Fibroblast of skin of right quadriceps (primary cell): ENCODE measurements at places on chromosomes 2 and 18.
A peak's percentile ranks its signal among the peaks of the same experiment; 100 is the strongest.

DNA sequence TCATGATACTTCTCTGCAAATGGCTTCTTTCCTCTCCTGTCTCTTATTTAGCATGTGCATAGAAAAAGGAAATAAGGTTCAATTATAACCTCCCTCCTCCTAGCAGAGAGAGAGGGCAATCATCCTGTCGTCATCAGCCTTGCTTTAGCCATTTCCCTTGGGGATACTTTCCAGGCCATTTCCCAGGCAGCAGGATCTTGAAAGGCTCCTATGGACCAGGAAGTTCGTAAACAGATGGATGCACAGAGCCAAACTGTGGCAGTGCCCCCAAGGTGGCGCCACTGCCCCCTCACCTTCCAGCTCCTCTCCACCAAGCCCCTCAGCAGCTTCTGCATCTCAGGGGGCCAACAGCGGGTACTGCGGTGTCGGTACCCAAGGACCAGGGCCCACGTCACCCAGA is 157.4 kb downstream of the DTNA start:
- DNase-seq, result peak; percentile 23

GRCh38 chr2:201807452-201807999 is 1.2 kb downstream of the CDK15 start:
- DNase-seq, result peak; percentile 85

- no peak for DNase-seq
These were observed 128.2 kb downstream of the GALR1 start for GRCh38 chr18:77377813-77378212.

- DNase-seq, result no peak
These were observed 31.0 kb downstream of the NAT8 start for GRCh38 chr2:73611193-73611592.

- DNase-seq, result peak; percentile 4
These were observed 693 bp downstream of the UBE2F start for GRCh38 chr2:237967463-237967951.

DNA sequence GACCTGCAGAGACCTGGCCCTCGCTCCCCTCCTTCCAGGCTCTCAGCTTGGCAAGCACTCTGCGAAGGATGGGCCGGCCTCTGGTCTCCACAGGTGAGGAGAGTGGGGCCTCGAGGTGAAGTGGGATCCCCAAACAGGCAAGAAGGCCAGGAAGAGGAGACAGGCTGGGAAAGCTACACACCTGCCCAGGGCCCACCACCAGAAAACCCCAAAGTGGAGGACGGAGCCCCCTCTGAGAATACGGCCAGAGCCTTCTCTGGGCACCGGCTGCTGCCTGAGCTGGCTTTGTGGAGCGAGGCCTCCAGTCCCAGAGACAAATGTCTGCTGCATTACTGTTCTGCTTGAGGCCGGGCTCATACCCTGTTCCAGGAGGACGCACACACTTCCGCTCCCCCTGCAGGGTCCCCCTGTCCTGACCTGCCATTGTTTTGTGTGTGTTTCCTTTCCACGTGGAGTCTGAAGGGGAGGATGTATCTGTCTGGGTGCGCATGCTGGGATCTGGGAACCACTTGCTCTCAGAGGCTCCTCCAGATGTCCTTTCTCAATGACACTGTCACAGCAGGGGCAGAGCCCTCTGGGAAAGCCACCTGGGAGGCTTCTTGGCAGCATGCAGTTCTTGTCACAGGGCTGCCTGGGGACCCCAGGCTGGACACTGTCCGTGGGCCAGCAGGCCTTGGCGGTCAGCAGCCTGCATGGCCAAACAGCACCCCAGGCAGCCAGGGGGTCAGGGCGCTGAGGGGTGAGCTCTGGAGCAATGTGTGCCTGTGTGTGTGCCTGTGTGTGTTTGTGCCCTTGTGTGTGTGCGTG is 20.8 kb downstream of the KCNF1 start:
- DNase-seq, result no peak

DNA sequence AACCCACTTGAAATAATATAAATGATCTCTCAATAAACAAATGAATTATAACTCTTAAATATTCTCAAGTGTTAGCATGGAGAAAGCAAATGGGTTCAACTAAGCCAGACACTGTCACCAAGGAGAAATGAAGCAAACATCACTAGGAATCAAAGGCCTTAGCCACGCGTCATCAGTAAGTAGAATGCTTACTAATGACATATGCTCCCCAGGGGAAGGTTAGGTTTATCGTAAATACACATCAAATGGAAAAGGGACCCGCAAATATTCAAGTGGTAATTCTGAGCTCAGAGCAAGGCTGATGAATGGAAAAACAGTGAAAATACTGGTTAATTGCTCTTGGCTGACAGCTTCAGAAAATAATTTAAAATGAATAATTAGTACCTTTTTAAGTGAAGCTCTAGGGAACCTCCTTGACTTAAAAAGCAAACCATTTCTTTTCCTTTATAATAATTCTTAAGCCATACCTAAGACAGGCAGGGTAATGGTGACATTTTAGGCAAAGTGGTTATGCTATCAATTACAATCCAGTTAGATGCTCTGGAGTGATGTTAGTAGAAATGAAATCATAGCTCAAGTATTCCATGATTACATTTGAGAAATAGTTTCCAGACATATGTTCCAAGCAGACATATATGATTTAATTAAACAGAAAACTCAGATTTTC is 101.5 kb downstream of the ALPK2 start:
- peak; percentile 67 for DNase-seq

GRCh38 chr2:205730191-205730590 is 47.9 kb downstream of the NRP2 start:
- no peak for DNase-seq

DNA sequence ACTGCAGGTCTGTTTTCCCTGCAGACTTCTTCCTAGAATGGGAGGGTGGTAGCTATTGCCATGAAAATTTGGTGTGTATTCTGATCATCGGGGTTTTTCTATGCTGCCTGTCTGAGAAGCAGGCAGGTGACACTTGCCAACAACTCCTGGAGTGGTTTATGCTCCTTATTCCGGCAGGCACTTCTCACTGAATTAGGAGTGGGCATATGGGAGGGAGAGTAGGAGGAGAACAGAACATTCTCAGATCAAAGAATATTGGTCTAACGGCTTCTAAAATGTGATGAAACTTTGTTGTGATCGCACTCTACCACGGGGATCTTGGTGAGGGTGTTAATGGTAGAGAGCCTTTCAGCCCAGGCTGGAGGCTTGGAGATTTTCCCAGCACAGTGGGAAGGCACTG is 480.8 kb downstream of the PLCL1 start:
- no peak for DNase-seq

DNA sequence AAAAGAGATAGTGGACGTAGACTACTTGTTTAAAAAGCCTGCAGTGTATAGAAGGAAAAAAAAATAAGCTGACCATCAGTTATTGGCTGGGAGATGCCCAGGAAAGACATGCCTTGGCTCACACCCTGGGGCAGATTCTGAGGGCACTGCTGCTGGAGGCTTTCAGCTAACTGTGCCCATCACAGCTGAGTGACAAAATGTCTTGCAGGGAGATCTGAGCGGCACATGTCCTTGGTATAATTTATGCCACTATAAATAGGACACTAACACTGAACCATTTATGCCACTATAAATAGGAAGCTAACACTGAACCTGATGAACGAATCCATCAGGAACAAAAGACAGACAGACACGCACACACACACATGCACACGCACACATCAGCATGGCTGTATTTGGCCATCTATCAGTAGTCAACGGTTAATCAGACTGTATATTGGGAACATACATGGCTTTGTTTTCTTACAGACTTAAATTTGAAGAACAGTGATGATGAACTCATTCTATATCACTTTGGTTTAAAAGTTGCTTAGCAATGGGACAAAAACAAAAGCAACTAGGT is 68.2 kb upstream of the NOSTRIN start:
- DNase-seq, result no peak

DNA sequence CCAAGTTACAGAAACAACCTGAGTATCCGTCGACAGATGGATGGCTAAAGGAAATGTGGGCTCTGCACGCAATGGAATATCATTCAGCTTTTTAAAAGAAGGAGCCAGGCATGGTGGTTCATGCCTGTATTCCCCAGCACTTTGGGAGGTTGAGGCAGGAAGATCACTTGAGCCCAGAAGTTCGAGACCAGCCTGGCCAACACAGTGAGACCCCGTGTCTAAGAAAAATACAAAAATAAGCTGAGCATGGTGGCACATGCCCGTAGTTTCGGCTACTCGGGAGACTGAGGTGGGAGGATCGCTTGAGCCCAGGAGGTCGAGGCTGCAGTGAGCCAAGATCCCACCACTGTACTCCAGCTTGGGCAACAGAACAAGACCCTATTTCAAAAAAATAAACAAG is 34.3 kb downstream of the TCF7L1 start:
- DNase-seq, result no peak

GRCh38 chr2:216583147-216583546 is 50.1 kb upstream of the IGFBP2 start:
- peak; percentile 90 for DNase-seq

- DNase-seq, result peak; percentile 54
These were observed 49.9 kb upstream of the DAPL1 start for GRCh38 chr2:158745067-158745865.

GRCh38 chr2:205115511-205115910 is 566.8 kb upstream of the NRP2 start:
- peak; percentile 7 for DNase-seq

GRCh38 chr2:134178138-134178877 is 75.6 kb upstream of the MGAT5 start:
- peak; percentile 16 for DNase-seq

DNA sequence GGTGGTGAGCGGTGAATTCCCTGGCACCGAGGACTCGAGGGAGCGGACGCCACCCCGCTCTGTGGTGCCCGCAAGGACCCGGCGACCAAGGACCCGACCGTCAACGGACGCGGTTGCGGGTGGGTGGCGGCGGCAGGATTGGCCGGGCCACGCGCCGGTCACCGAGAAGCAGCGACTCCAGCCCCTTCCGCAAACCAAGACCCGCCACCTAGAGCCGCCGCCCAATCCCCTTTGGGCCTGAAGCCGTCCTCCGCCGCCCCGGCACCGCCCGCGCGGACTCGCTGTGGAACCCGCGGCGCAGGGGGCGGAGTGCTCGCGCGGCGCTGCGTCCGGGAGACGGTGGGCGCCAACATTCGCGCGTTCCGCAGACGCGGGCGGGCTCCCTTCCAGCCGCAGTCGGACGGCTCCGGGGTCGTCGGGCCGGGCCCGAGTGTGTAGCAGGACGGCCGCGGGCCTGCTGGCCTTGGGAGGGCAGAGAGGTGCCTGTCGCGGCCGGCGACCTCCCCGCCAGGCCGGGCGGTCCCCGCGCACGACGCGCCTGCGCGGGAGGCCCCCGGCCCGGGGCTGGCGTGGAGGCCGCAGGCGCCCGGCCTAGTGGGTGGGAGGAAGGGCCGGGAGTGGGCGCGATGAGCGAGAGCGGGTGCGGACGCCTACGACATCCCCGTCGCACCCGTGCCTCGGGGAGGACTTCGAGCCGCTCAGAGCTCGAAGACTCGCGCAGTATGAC is at the start of the genes FAM228B and PFN4:
FAM228B (plus strand) TSS at position 275 of the 727 bp plus-strand sequence. CDS start 893 bp downstream, outside the sequence.
PFN4 (minus strand) TSS at position 140 of the 727 bp plus-strand sequence. CDS start 799 bp downstream, outside the sequence.
- peak; percentile 83 for DNase-seq

- peak; percentile 14 for DNase-seq
These were observed 43.5 kb downstream of the MFSD6 start for GRCh38 chr2:190451561-190452176.

GRCh38 chr18:80225685-80226084 is 21.6 kb downstream of the PARD6G start:
- no peak for DNase-seq

- no peak for DNase-seq
These were observed 164.3 kb upstream of the PGAP1 start for GRCh38 chr2:197090742-197091367.

GRCh38 chr18:55386545-55386944 is 201.4 kb downstream of the TCF4 start:
- no peak for DNase-seq

GRCh38 chr2:65430603-65431420 is 1.6 kb downstream of the SPRED2 start:
- DNase-seq, result peak; percentile 42

DNA sequence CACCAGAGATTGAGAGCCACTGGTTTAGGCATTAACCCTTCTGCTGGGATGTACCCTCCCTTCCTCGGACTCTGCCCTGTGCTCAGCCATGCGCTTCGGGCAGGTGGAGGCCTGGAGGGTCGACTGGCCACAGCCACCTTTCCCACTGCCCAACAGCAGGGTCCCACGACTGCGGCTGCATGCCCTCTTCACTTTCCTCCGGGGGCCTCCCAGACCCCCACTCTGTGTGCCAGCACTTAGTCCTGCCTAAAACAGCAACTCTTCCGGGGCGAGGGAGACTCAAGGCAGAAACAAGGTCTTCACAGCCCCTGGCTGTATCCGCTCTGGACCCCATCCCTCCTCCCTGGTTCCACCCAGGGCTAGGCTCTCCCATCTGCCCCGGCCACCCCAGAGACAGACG is 31.3 kb upstream of the BIN1 start:
- no peak for DNase-seq

GRCh38 chr2:129975016-129975774 is 4.3 kb upstream of the RAB6C start:
- DNase-seq, result no peak

GRCh38 chr2:152716805-152717227 is 445 bp downstream of the PRPF40A start:
- no peak for DNase-seq

GRCh38 chr2:127072396-127072795 is 34.6 kb downstream of the BIN1 start:
- peak; percentile 28 for DNase-seq

DNA sequence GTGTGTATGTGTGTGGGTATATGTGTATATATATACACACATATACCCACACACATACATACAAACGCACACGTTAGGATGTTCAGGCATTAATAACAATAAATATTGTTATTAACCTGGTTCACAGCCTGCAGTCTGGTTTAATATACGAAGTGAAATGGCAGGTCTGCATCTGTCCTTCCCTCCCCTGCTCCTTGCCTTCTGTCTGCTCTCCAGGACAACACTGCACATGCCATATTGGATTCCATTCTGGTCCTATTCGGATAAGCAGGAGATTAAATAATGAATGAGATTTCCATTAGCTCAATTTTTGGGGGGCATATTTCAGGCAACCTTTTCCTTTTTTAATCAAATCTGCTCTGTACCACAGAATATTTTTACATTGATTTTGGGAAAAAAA is 158.0 kb downstream of the CELF4 start:
- no peak for DNase-seq

DNA sequence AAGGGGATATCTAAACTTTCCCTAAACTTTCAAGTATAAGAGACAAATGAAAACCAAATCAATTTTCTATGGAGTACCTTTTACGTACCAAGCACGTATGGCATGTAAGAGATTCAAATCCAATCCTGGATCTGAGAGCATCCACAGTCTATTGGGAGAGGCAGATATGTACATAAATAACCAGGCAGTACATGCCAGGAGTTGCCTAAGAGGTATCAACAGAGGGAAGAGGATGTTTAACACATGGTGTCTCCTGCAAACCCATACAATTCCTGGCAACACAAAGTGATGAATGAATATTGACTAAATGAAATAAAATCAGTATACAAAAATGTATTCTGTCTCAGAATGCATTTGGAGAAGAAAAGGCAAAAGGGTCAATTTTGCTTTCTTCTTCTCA is 116.6 kb downstream of the PIGN start:
- no peak for DNase-seq

GRCh38 chr2:120275617-120276400 is 23.2 kb downstream of the RALB start:
- no peak for DNase-seq
